ENCODE measurements at places on chromosomes 13 and 19. TPM values are rescaled to one million over a fixed set of nuclear protein-coding genes. Genes with fewer than 3 reads are reported as not detected.

- no peak for DNase-seq
Observed at GRCh38 chr19:8571006-8571411, 6.2 kb downstream of the MYO1F start.

GRCh38 chr13:106858903-106859532, 291.1 kb upstream of the ARGLU1 start:
- no peak for DNase-seq

- DNase-seq: no peak
Observed at GRCh38 chr19:3516675-3517207, 10.6 kb downstream of the FZR1 start.

- DNase-seq: no peak
Observed at GRCh38 chr19:30634996-30635975, 263.1 kb downstream of the ZNF536 start.

GRCh38 chr13:103187721-103188156, 121.5 kb upstream of the SLC10A2 start:
- DNase-seq: no peak

DNA sequence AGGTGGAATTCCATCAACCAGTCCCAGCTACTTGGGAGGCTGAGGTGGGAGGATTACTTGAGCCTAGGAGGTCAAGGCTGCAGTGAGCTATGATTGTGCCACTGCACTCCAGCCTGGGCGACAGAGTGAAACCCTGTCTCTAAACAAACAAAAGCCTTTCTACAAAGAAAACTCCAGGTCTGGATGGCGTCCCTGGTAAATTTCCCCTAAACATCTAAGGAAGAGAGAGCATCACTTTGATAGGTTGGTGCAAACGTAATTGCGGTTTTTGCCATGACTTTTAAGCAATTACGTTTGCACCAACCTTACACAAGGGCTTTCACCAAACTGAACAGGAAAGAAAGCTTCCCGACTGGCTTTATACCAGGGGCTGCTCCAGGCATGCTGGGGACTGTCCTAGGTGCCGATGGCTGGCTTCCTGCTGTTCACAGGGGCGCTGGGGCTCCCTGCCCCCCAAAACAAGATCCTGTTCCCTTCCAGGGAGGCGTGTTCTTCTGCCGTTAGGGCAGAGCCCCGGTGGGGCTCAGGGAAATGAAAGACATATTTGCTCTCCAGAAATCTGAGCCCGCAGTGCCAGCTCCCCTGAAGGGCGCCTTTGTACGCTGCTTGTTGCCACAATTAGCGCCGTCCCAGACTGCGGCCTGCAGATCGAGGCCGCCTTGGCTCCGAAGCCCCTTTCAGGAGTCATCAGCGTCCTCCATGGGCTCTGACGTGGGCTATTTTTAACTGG, 38.7 kb upstream of the KLF2 start:
- no peak for DNase-seq

Gene ZNF737
- polyA plus RNA-seq: 40.1 TPM

DNA sequence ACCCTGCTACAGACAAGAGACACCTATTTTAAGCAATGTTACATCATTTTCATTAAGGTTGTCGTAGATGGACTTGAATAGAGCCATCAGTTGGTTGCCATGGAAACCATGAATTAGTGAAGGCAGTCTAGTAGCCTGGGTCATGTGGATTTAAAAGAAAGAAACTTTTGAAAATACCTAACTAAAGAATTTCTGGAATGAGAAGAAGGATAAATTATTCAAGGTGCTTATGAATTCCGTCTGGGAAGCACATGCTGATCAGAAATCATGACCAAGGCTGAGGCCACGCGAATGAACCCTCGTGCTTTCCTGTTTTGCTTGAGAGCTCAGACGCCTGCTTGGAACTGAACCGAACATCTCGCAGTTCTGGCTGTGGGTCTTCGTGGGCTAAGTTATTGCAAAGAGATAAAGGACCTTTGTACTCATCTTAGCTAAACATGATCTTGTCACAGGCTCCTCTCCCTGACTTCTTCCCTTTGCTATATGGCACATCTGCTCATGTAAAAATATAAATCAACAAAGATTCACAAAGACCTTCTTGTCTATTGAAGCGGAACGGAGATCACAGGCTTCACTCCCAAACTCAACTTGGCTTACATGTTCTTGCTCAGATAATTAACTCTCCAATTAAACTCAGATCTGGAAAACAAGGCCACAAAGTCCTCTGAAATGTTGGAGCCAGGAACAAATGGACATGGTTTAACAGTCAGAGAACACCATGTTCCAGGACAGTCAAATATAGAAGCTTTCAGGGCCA, 140.2 kb downstream of the NUFIP1 start:
- no peak for DNase-seq

DNA sequence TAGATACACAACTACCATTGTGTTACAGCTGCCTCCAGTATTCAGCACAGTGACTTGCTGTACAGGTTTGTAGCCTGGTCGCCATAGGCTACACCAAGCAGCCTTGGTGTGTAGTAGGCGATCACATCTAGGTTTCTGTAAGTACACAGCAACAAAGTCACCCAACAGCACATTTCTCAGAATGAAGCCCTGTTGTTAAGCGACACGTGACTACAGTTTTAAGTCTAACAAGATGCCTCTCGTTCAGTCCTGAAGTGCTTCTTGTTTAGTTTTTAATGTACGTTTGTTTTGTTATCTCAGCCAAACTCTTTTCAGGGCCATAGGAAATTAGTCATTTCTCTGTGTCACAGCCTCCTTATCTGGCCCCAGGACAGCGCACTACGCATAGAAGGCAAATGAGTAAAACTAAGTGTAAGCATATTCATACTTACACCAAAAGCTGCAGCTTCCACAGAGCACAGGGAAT, 50.0 kb upstream of the GPR183 start:
- no peak for DNase-seq

DNA sequence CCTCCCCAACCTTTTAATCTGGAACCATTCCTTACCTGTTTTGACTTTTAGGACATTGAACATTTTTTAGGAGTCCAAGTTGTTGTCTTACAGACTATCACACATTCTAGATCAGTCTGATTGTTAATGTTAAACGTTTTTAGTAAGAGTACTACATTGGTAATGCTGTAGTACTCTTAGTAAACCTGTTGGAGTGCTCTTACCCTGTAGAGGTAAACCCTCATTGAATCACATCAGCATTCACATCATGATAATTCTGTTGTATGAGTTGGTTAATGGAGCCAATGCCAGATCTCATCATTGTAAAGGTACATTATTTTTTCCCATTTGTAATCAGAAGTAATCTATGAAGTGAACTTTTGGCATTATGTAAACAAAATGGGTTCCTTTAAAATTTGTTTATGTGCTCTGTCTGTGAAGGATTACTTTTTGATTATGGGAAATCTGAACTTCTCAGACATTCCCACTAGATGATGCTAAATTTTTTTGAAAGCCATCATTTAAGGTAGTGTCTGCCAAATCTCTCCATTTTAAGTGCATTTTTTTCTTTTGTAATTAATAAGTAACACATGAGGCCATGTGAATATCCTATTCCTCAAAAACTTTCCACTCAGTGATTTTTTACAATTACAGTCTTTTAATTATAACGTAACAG, 55.2 kb downstream of the VWA8 start:
- DNase-seq: no peak

- DNase-seq: no peak
Observed at GRCh38 chr19:49119411-49120324, at the start of gene PPFIA3. PPFIA3 (plus strand) TSS chr19:49119544; CDS start chr19:49127874, 8,330 bp downstream.

Gene OR4F17
- polyA plus RNA-seq: not detected

DNA sequence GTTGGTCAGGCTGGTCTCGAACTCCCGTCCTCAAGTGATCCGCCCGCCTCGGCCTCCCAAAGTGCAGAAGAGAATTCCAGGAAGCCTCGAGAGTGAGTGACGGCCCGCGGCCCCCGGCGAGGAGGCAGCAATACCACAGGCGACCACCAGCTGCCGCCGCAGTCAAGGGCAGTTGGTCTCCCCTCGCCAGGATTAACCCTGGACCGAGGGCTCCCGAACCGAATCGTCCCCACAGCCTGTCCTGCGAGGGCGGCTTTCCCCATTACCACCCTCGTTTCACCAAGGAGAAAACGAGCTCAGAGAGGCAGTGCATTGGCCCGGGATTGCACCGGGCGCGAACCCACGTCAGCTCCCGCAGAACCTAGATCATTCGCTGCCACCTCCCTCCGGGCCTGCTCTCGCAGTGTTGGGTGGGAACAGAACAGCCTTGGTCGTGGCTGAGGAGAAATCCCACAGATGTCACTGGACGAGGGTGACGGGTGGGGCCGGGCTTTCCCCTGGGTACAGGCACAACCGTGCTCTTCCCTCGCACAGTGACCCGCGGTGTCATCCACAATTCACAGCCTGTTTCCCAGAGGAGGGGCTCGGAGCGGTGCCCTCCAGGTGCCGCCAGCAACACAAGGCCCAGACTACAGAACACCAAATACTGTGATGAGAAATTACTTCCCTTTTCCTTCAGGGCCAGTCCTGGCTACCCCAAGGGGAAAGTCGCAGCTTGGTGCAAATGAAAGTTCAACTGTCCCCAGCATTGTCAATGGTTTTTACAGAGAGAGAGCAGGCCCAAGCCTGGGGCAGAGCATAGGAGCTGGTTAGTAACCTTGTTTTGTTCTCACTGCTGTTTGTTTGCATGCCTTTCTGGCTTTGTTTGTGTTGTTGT, 24.8 kb downstream of the C2CD4C start:
- no peak for DNase-seq

Gene IQCN
- polyA plus RNA-seq: 3.7 TPM

- no peak for DNase-seq
Observed at GRCh38 chr19:10497371-10497770, 5.8 kb downstream of the KEAP1 start.

- no peak for DNase-seq
Observed at GRCh38 chr19:16042533-16043085, 33.7 kb upstream of the TPM4 start.
